Ascending aorta (tissue), 2 donors: ENCODE measurements at places on chromosomes 3 and 15.

DNA sequence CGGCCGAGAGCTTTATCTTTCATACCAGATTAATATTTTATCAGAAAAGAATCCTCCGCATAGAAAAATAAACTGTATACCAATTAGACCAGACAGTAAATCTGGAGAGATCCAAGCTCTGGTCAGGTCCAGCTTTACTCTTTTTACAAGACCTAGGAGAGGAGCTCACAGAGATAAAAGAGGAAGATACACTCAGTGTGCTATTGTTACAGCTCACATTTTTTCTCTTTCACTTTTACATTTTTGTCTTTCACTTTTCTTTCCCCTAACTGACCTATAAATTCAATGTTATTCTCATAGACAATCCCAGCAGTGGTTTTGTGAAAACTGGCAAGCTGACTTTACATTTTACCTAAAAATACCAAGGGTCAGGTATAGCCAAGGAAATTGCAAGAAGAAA lies 55.8 kb downstream of the GUCA1C start:
- no peak for DNase-seq

DNA sequence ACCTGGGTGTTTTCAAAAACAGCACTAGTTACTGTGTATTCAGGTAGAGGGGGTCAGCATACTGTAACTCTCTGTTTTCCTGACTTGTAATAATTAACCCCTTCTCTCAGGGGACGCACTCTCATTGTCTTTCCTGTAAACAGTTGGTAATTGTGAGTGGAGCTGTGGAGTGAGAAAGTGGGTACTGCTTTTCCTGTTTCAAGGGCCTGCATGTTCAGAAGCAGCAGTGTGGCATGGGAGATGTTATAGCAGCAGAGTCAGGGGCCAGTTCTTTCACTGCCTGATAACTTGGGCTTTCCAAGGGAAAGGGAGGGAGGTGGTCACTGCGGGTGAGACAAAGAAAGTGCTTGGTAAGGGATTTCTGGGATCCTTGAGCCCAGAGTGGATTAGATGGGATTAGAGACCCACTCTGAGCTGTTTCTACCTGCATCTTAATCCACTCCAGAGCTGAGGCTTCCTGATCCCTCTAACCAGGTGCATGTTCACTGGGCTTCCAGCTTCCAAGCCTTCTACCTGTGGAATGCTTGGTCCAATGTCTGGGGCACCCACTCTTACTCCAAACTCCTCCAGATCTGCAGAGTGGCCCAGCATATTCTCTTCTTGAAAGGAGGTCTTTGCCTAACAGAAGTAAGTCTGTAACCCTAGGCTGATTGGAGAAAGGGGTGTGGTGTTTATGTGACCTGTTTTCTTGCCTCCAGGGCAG lies 105.2 kb downstream of the RPLP1 start:
- DNase-seq = no peak

- no peak for DNase-seq
Observed at GRCh38 chr3:20323307-20323927, 137.4 kb upstream of the SGO1 start.

GRCh38 chr3:46102059-46102779 lies 74.9 kb upstream of the XCR1 start:
- no peak for DNase-seq
